ENCODE measurements at places on chromosomes 2 and 18.

GRCh38 chr18:22964116-22964515, 31.0 kb downstream of the RBBP8 start:
- DNase-seq = no peak

GRCh38 chr2:205802065-205802464, 119.8 kb downstream of the NRP2 start:
- no peak for DNase-seq

DNA sequence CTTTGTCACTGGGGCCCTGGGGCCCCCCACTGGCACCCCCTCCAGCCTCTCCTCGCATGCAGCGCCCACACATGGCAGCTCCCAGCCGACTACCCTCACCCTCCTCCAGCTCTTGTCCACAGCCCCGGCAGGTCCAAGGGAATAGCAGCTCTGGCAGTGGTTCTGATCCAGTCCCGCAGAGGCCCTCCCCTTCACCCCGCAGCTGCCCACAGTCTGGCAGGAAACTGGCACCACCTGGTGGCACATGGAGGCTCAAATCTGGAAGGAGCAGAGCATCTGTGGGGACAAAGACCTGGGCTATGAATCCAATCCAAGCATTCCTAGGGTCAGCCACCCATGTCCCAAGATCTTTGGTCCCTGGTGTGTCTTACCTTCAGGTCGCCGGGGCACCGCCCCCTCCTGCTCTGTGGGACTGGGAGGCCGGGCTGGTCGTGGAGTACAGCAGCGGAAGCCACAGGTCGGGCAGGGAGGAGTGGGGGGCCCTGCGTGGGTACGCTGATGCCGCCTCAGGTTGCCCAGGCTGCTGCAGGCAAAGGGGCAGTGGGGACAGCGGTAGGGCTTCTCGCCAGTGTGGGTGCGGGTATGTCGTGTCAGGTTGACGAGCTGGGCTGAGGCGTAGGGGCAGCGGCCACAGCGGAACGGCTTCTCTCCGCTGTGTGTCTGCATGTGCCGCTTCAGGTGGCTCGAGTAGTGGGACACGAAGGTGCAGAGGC, 2.3 kb downstream of the ZNF513 start:
- no peak for DNase-seq

GRCh38 chr2:157486596-157487270, 42.8 kb upstream of the CYTIP start:
- DNase-seq = no peak

DNA sequence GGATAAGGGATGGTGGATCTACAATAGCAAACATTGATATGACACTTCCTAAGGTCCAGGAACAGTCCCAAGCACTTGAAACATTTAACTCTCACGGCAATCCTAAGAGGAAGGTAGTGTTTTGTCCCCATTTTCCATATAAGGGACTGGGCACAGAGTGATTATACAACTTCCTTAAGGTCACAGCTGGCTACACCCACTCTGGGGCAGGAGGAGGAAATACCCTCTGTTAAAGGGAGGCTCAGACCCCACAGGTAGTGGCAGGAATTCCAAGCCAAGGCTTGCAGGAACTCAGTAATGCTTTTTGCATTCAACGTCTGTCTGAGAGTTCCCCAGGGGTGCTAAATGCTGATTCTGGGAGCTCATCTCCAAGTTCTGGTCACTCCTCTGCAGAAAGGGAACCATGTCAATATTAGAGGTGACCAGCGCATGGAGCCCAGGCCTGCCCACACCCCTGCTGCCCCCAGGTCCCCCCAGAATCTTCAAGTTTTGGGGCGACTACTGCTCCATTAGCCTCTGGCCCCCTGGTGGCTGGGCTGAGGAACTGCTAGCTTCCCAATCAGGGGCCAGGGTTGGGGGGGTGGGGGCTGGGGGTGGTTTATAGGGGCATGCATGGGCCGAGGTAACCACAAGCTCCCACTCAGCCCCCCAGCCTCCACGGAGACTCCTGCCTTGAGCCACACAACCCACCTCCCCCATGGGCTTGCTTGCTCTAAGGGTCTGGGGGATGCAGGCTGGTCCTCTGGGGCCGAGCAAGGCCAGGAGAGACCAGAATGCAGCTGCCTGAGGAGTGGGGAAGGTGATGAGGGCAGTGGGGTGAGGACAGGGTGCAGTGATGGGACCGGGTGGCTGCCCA, 11.1 kb downstream of the OBSL1 start:
- DNase-seq = no peak

GRCh38 chr2:18599509-18600254, 10.3 kb upstream of the NT5C1B start:
- DNase-seq = no peak

GRCh38 chr2:233862261-233862768, 5.9 kb downstream of the MSL3B start:
- DNase-seq = no peak

GRCh38 chr2:67337903-67338302, 59.2 kb upstream of the ETAA1 start:
- DNase-seq = no peak
